ENCODE measurements at places on chromosomes 5 and 9.

DNA sequence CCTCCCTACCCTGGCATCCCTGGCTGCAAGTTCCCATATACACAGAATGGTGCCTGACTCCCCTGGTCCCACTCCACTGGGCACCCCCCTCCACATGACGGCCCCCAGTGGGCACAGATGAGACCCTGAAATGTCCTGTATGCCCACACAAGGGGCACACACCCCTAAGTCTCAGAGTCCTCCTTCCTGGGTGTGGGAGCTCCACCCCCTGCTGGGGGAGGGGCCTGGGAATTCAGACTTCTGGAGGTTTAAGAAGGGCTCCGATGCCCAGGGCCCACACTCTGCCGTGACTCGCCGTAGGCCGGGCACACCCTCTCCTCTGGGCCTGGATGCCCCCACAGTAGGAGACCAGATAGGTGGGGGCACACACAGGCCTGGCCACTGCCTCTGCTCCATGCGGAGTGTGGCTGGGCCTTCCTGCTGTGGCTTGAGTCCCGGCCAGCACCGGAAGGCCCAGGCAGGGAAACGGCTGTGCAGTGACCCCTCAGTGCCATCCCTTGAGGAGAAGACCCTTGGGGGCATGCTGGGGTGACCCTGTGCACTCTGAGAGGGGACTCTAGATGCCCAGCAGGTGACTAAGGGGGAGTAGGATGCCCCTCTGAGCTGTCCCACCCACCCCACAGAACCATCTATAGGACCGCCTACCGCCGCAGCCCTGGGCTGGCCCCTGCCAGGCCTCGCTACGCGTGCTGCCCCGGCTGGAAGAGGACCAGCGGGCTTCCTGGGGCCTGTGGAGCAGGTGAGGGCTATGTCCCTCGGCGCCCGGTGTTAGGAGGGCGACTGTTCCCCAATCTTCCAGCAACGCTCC, 6.5 kb downstream of the EGFL7 start:
- no peak for DNase-seq

GRCh38 chr5:181232593-181232992, 9.5 kb downstream of the TRIM41 start:
- no peak for DNase-seq

GRCh38 chr5:27876071-27876470, 837.7 kb upstream of the CDH9 start:
- no peak for DNase-seq

DNA sequence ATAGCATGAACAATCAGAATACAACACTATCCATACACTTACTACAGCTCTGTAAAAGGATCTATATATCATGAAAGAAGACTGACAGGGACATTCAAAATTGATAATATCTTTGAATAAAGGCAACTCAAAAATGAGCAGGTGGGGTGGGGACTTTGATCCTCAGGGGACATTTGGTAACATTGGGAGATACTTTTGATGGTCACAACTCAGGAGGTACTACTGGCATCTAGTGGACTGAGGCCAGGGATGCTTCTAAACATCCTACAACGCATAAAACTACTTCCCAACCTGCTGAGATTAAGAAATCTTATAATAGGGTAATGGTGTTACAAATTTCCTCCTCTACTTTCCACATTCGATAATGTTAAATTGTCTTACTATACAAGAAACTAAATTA, 243.9 kb downstream of the ARL15 start:
- DNase-seq = no peak

- DNase-seq = no peak
Observed at GRCh38 chr5:85823462-85824426, 794.0 kb upstream of the COX7C start.

DNA sequence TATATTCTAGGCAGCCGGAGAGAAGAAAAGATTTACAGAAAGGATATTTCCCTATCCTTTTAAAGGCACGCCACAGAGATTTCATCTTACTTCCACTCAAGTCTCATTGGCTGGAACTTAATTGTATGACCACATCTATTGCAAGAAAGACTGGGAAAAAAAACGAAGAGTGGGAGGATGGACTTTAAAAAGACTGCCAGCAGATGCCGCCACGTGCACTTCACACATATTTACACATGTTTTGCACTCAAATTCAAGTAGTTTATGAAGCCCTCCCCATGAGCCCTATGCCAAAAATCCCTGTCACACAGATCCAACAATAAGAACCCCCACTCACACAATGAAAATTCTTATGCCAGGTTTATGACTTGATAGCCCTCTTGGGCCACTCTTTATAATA, 138.5 kb upstream of the TYRP1 start:
- DNase-seq = no peak

DNA sequence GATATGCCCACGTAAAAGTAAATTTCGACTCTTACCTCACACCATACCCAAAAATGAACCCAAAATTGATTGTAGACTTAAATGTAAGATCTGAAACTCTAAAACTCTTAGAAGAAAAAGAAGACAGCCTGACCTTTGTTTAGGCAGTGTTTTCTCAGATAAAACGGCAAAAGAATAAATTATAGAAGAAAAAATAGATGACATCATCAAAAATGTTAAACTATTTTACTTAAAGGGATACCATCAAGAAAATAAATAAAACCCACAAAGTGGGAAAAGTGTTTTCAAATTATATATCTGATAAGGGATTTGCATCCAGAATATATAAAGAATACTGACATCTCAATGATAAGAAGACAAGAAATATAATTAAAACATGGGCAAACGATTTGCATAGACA, 862.7 kb downstream of the DTWD2 start:
- no peak for DNase-seq

GRCh38 chr5:17838469-17838868, 204.2 kb downstream of the TAF11L14 start:
- no peak for DNase-seq

- no peak for DNase-seq
Observed at GRCh38 chr9:14314424-14314928, 535 bp upstream of the NFIB start.

- DNase-seq = no peak
Observed at GRCh38 chr9:133710661-133711427, 27.3 kb downstream of the SARDH start.

GRCh38 chr9:94663640-94664039, 24.3 kb upstream of the FBP1 start:
- no peak for DNase-seq

DNA sequence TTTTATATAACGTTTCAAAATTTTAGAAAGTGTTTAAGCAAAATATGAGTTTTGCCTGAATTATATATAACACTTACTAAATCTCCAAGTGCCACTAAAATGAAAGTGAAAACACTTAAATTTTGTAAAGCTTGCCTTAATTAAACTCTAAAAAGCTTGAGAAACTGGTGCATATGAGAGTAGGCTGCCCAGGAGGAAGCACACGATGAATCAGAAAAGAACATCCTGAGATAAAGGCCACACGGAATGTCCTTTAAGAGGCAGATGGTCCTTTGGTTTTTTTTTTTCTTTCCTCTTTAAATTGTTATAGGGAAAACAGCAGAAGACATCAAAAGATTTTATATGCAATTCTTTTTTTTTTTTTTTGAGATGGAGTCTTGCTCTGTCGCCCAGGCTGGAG, 60.3 kb downstream of the HABP4 start:
- DNase-seq = no peak

DNA sequence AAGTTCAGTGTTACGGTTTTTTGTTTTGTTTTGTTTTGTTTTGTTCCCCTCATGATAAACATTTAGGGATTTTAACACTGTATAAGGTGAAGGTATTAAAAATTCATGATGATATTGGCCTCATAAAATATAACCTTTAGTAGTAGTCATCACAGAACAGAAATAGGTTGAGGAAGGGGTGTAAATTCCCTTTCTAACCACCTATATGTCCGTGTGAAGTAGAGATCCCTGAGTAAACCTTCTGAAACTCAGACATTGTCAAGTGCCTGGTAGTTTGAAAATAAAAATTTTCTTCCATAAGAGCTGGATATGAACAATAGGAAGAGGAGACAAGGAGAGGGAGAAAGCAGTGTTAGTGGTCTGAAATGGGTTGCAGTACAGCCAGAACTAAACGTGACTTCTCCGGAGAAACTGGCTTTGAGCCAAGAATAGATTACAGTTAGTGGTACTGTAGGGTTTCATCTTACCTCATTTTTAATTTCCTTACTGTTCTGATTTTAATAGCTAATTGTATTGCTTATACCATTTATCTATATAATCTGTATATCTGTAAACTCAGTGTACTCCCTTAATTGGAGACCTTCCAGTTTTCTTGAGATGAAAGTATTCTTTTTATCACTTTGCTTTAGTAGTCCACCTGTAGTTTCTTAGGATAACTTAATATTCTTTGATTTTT, 18.3 kb downstream of the UGCG start:
- no peak for DNase-seq

DNA sequence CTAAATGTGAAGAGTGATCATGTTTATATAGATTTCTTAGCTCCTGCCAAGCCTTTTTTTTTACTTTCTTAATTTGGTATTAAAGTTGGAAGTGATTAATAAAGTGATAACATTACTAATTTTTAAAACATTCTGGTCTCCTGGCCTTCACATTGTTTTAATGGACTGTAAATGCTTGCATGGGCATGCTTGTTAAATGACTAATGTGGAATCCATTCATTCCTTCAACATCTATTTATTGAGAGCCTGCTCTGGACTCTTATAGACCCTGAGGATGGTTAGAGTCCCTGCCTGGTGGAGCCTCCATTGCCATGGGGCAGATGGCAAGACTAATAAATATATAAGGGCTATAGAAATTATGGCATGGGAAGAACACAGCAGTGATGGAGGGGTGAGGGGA, 103.5 kb downstream of the NTRK2 start:
- DNase-seq = no peak

- DNase-seq = no peak
Observed at GRCh38 chr9:32589083-32589723, 16.2 kb upstream of the NDUFB6 start.

- DNase-seq = no peak
Observed at GRCh38 chr5:58795327-58795726, 212.5 kb downstream of the RAB3C start.

DNA sequence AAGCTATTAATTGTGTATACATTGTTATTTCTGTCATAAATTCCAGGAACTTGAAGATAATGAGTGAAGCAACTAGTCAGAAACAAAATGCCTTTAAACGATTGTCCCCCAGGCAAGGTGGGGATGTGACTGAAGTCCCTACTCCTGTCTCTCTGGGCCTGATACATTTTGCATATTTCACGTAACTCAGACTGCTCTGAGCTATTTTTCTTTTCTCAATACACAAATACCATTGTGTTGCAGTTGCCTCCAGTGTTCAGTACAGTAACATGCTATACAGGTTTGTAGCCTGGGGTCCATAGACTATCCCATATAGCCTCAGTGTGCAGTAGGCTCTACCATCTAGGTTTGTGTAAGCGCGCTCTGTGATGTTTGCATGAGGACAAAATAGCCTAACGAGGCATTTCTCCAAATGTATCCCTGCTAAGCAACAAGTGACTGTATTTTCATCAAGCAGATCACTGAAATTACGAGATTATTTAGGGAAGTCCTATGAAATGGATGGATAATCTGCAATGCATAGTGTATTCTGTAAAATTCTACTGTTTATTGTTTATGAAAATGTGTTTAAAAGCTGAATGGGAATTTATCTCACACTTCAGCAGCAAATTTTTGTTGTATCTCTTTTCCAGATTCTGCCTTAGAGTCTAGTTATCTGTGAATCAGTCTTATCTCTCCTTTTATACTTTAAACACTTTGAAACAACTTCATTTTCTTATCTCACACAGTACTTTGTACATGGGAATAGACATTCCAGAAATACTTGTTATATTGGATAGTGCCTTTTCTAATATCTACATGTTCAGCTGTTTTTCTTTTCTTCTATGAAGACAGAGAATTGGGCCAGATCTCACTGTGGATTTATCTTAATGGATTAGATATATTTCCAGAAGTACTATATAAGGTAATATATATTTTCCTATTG, 150.5 kb downstream of the CD180 start:
- no peak for DNase-seq

All from stimulated activated naive CD4-positive, alpha-beta T cell (primary cell).